ENCODE measurements at places on chromosomes 3 and 15.

- no peak for DNase-seq
Measured at GRCh38 chr3:87218560-87218959, 8.5 kb upstream of the CHMP2B start.

- DNase-seq, result no peak
Measured at GRCh38 chr3:135197246-135197645, 402.2 kb downstream of the EPHB1 start.

DNA sequence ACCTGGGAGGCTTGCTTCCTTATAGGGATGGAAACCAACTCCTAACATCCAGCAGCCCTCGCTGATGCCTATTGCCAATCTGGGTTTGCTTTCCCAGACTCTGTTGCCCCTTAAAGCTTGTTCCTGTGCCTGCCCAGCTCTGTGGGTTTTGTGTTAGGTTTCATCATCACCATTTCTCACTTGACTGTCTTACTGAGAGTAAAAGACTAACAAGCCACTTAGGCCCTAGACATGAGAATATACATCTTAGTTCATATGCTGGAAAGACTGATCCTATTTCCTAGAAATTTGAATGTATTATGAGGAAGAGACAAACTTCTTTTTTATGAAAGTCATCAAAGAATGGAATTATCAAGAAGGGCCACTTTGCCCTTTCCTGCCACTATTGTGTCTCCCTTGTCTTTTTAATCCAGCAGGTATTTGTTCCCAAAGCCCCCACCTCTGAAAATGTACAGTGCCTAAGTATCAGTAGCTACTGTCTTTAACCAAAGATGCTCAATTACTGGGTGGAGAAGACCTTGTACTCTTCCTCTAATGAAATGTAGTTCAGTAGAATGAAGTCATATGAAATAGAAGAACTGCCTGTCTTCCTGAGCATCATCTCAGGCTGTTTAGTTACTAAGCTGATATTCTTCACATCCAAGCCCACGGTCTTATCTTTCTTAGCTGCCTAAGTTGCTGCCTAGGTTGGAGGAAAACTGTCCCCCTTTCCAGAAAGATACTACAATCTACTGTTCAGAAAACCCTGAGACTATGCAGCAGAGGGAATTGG lies 59.8 kb upstream of the ZPLD1 start:
- no peak for DNase-seq

GRCh38 chr15:101810876-101811275 lies 1.1 kb upstream of the OR4F15 start:
- DNase-seq, result no peak

GRCh38 chr15:42608110-42608531 lies 32.7 kb downstream of the STARD9 start:
- no peak for DNase-seq

- peak; percentile 63 for DNase-seq
Measured at GRCh38 chr3:51967384-51968169, at the start of gene PCBP4. TSS of gene PCBP4 (minus strand) at chr3:51967454. CDS start at chr3:51961240, 6,214 bp downstream.

DNA sequence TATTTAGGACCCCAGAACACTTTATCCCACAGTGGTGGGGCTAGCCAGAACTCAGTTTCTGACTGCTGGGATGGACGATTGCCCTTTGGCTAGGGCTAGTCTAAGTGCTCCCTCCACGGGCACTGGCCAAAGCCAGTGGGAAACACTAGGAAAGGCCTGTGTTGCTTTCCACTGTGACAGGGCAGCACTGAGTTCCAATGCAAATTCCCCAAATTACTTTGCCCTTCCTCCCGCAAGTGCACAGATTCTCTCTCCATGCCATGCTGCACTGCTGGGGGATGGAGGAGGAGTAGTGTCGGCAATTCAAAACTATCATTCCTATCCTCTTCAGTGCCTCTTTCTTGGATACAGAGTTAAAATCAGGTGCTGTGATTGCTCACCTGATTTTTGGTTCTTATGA lies 100.0 kb downstream of the SH3GL3 start:
- DNase-seq, result no peak

GRCh38 chr3:117016378-117016777 lies 306.8 kb downstream of the TUSC7 start:
- no peak for DNase-seq

- DNase-seq, result no peak
Measured at GRCh38 chr15:101009176-101009575, 90.0 kb downstream of the LRRK1 start.

- DNase-seq, result no peak
Measured at GRCh38 chr3:27509376-27509775, 25.2 kb upstream of the SLC4A7 start.

All from progenitor cell of endocrine pancreas (in vitro differentiated cells).